ENCODE measurements at places on chromosomes 4 and X.

DNA sequence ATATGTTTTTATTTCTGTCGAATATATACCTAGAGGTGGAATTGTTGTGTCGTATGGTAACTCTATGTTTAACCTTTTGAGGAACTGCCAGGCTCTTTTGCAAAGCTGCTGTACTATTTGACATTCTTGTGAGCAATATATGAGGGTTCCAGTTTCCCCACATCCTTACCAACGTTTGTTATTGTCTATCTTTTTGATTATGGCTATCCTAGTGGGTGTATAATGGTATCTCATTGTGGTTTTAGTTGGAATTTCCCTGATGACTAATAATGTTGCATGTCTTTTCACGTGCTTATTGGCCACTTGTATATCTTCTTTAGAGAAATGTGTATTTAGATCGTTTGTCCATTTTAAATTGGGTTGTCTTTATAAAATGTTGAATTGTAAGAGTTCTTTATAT, 24.5 kb downstream of the REPS2 start:
- DNase-seq: no peak

DNA sequence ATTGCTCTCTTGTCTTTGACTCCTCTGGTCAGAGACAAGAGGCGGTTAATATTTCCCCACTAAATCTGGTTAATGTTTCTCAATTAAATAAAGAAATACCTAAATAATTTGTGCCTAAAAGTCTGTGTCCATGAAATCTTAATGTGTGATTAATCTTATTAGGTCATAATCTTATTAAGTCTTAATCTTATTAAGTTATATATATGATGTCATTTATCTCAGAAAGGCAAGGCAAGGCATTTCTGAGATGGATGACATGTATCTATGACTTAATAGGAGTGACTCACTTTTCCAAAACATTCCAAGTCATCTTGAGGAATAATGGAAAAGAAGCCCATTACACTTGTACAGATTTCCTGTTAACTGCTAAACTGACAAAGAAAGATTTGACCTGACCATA, 74.7 kb downstream of the TRAM1L1 start:
- no peak for DNase-seq

DNA sequence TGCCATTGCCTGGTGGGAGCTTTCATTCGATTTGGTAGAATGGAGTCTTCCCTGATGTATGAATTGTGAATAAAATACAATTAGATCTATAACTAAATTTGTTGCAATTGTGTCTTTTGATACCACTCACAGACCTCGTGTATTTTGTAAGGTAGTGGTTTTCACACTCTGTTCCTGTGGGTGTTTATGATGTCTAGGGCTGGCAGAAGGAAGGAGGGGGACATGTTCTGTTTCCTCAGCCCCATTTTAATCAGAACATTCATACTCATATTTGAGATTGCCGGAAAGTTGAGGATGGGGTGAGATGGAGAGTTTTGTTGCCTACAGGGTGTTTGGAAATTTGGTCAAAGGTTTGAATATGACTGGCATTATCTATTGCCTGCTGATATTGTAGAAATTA, 42.9 kb downstream of the PTTG2 start:
- no peak for DNase-seq

- DNase-seq: peak; percentile 1
These were observed 2.7 kb upstream of the PF4V1 start for GRCh38 chr4:73850261-73850970.

- peak; percentile 72 for DNase-seq
These were observed 230.7 kb upstream of the STK26 start for GRCh38 chrX:131792356-131792749.

DNA sequence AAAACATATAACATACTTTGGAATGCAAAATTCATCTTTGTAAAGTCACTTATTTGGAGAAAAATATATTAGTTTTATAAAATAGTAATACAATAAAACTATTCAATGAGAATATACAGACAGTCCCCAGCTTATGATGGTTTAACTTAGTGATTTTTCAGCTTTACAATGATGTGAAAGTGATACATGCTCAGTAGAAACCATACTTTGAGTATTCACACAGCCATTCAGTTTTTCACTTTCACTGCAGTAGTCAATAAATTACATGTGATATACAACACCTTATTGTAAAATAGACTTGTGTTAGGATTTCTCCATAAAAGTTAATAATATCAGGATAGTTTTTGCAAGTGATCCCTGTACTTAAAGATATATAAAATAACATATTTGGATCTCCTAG, 436.0 kb downstream of the CENPC start:
- DNase-seq: no peak

GRCh38 chrX:38142610-38143009, 78.1 kb downstream of the SRPX start:
- DNase-seq: no peak

- DNase-seq: no peak
These were observed 31.2 kb downstream of the ATG4A start for GRCh38 chrX:108122748-108123147.
